ENCODE measurements at places on chromosomes 16 and 17.

DNA sequence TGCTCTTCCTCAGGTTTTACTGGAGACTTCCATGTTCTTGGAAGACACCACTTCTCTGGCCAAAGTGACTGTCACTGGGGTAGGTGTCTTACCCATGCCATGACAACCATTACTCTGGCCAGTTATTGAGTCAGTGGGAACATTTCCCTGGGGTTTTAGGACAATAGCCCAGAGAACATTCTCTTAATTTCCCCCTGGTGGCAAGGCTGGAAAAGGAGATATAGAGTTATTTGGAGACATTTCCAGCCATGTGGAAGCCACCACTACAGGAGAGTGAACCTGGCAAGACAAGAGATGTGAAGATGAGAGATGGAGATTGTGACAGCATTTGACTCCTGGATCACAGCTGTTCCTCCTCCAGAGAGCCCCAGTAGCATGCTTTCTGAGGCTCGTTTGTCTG lies 106.2 kb downstream of the CDK5R1 start:
- DNase-seq: no peak

GRCh38 chr17:28416703-28417311 lies 10.8 kb upstream of the SLC46A1 start:
- peak; percentile 82 for DNase-seq

DNA sequence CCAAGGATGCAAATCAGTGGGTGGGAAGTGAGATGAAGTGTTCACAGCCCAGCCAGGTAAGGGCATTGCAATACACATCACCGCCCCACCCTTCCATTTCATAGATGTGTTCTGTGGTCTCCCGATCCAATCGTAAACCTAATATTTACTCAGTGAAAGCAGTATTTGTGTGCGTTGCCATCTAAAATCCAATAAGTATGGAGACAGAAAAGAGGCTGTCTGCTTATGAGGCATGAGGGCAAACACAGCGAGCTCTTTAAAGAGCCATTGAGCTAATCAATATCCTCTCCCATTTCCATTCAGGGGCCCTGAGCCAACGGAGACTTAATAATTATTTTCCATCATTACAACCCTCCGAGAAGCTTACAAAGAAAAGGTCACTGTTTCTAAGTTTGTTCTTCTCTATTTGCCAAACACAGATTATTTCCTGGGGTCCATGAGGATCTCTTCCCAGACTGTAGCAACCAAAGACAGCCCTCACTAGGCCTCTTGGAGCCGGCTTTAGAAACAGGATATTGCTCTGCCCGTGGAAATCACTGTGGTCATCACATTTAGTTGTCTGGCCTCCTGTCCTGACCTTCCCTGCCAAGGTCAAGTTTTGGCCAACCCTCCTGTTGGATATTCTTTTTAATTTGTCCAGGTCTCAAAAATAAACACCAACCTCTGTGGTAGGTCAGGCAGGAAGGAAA lies 120.1 kb downstream of the SLC39A11 start:
- no peak for DNase-seq

- peak; percentile 81 for DNase-seq
Observed at GRCh38 chr16:70470927-70471341, 16.5 kb downstream of the FCSK start.

DNA sequence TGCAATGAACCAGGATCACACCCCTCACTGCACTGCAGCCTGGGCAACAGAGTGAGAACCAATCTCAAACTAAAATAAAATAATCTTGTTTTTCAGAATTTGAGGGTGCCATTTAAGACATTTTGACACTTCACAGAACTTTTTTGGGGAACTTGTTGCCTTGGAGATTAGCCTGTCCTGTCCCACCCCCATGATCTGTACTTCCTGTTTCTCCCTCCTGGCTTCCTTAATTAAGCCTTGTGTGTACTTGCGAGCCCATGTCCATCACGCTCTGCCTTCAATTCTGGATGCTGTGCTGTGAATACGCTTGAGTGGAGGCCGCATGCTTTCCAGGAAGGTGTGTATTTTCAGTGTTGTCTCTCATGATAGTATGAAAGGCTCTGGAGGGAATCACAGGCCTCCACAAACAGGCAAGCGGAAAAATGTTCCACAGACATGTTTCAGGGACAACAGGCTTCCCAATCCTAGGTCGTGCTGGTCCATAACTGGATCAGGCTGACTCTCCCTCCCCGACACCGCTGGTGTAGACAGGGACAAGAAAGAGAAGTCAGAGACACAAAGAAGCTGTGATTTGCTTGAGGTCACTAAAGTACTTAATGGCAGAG lies 56.9 kb downstream of the NOS2 start:
- DNase-seq: no peak

DNA sequence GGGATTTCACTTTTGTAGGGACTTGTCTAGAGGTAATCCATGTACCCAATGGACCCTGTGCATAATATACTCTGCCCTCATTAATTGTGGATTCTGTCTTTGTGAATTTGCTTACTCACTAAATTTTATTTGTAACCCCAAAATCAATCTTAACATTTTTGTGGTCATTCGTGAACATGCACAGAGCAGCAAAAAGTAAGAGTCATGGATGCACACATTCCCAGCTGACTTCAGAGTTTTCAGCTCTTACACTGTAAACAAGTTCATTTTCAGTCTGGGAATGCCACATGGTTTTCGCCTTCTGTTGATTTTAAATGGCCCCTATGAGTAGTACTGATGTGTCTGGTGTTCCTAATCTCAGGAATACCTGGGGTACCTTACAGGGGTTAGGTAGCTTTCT lies 24.3 kb downstream of the TAC4 start:
- DNase-seq: no peak

GRCh38 chr17:7834542-7834956 lies 532 bp downstream of the KDM6B start:
- no peak for DNase-seq

DNA sequence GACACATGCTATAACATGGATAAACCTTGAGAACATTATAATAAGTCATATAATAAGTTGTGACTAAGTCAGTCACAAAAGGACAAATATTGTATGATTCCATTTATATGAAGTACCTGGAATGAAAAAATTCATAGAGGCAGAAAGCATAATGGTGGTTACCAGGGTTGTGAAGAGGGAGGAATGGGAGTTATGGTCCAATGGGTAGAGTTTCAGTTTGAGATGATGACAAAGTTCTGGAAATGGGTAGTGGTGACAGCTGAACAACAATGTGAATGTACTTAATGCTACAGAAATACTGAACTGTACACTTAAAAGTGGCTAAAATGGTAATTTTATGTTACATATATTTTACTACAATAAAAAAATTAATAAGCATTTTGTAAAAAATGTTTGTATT lies 49.7 kb downstream of the MYO1D start:
- DNase-seq: no peak

GRCh38 chr17:64683796-64684195 lies 21.7 kb upstream of the SMURF2 start:
- no peak for DNase-seq

DNA sequence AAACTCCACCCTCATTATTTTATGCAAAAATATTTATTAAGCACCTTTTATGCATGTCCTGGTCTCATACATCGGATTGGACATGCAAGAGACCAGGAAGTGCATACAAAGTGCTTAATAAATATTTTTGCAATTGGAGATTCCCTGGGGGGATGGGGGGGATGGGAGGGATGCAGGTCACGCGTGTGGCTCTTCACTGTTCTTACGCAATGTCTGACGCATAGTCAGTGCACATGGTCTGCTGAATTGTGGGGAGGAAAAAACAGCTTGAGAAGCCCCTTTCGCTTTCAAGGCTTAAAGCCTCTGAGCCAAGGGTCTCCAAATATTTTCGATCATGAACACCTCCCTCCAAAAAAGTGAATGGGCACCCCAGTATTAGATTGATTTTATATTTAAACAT lies 96.7 kb upstream of the XYLT1 start:
- DNase-seq: no peak

DNA sequence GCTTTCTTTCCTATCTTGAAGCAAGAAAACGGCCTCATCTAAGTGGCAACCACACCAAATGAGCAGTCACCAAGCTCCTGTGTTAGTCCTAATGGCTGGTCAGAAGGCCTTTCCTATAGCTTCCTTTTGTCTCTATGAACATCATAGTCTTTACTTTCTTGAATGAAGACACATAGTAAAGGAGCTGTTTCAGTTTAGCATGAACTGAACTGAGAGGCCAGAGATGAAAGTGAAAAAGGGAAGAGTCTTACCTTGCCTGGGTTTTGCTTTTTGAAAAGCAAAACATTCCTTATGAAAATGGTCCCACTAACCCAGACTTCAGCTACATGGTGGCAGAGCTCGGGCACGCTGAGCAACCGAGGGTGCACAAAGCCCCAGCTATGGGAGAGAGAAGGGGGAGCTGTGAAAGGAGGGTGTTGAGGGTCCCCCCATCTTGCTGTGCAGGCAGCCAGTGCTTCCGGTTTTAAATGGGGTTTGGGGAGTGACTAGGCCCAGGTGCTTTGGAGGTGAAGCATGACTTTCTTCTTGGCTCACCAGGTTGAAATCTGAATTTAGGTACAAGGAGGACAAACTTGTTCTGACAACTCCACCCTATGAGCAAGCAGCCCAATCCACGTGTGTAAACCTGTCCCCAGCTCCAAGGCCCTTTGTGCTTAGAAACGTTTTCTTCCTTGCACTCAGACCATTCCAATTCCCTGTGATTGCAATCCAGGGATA lies 9.1 kb upstream of the PSMC3IP start:
- DNase-seq: no peak
